ENCODE measurements at places on chromosomes 7 and 10.

GRCh38 chr10:84076540-84077195 lies 62.6 kb upstream of the GHITM start:
- no peak for DNase-seq

- DNase-seq, result no peak
Observed at GRCh38 chr10:110643653-110644597, at the start of gene RBM20. RBM20 (plus strand) TSS chr10:110644336; CDS start chr10:110644455, 119 bp downstream.

- no peak for DNase-seq
Observed at GRCh38 chr7:16084370-16084769, 337.0 kb downstream of the CRPPA start.

GRCh38 chr10:76149602-76150138 lies 718.2 kb downstream of the LRMDA start:
- no peak for DNase-seq

- DNase-seq, result no peak
Observed at GRCh38 chr7:138032770-138033169, 30.9 kb upstream of the CREB3L2 start.

Data from hypothalamus (tissue), 51 donors.